Cardiac muscle cell (in vitro differentiated cells and primary cell): ENCODE measurements at places on chromosomes 7 and 10. TPM values are rescaled to one million over a fixed set of nuclear protein-coding genes. Genes with fewer than 3 reads are reported as not detected.

GRCh38 chr7:129189661-129190310 is 1.4 kb downstream of the SMO start:
- H3K4me1 ChIP-seq = peaks cover 33% of the 10 kb centered on the region
- no peaks in the 10 kb centered on the region for H3K27me3 ChIP-seq
- peak overlapping the region; percentile 95 for H3K27ac ChIP-seq
- peaks cover 3% of the 10 kb centered on the region for H3K36me3 ChIP-seq
- peak; percentile 22 for DNase-seq

DNA sequence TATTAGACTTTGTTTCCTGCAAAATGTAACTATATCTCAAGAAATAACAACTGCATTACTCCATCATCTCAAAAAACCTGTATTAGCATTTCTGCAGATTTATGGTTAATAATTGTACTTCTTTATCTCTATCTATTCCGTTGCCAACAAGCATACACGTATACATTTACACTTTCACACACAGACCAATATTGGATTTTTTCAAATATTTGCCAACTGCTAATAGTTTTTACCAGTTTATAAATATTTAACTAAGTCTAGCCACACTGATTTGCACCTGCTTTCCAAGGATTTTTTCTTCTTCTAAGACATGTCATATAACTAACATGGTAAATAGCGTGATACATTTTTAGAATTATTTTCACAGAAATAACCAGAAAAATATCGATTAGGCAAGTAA is 12.2 kb downstream of the LRRN3 start:
- H3K4me1 ChIP-seq = peaks cover 4% of the 10 kb centered on the region
- H3K27ac ChIP-seq = no peak overlapping the region
- H3K27me3 ChIP-seq = no peaks in the 10 kb centered on the region
- DNase-seq = no peak
- H3K4me3 ChIP-seq = no peak overlapping the region
- peaks cover 3% of the 10 kb centered on the region for H3K36me3 ChIP-seq

GRCh38 chr7:134691546-134692343 is 45.1 kb downstream of the BPGM start:
- no peaks in the 10 kb centered on the region for H3K27me3 ChIP-seq
- no peak overlapping the region for H3K27ac ChIP-seq
- no peaks in the 10 kb centered on the region for H3K36me3 ChIP-seq
- no peaks in the 10 kb centered on the region for H3K4me1 ChIP-seq

NUTM2E gene
- 0.07 TPM in 1 of 2 replicates, not detected in the other for total RNA-seq

PKD2L1 gene
- not detected in 2 replicates for total RNA-seq
